ENCODE measurements at places on chromosomes 7 and 10. TPM values are rescaled to one million over a fixed set of nuclear protein-coding genes. Genes with fewer than 3 reads are reported as not detected.

GRCh38 chr7:17690030-17690429 lies 250.3 kb downstream of the SNX13 start:
- DNase-seq: no peak

DNA sequence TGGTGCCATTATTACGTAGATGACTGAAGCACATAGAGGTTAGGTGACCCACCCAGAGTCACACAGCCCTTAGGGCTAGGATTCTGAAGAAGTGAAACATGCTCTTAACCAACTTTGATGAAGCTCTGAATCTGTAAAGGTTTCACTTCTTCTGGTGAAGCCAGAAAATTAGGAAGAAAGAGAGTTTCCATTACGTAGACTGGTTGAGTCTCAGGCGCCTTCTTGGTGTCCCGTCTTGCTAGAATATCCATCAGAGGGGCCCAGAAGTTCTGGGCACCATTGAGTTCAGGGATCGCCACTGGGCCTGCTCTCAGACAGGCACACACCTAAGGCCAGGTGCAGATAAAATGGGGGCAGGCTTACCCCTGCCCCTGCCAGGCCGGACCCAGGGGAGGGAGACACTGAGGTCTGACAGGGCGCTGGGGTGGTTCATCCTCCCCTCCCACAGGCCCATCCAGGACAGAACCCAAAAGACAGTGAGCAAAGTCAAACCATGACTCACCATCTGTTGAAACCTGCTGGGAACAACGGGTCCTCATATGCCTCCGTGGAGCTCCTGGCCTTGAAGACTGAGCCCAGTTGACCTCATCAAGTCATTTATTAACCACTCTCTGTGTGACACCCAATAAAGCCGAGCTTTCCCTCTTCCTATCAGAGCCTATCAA lies 33.2 kb downstream of the DRGX start:
- no peak for DNase-seq

DNA sequence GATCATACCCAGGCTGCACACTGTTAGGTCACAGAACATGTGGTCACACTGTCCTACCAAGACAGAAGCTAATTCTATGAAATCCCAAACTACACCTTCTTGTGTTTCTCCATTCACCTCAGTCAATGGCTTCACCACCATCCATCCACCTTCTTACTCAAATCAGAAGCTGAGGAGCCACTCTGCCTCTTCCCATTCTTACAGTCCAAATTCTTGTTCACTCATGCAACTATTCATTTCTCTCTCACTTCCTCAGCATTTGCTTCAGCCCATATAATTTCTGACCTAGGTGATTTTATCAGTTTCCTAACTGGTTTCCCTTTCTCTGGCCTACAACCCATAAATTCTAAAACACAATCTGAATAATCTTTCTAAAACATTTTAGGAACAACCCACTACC lies 229.2 kb downstream of the LRRN3 start:
- no peak for DNase-seq

The HOGA1 gene
- 0.77 TPM for total RNA-seq

- no peak for DNase-seq
Observed at GRCh38 chr7:147265528-147265927, 1148.9 kb downstream of the CNTNAP2 start.

- no peak for DNase-seq
Observed at GRCh38 chr10:13685885-13686284, 99.1 kb downstream of the PRPF18 start.

- no peak for DNase-seq
Observed at GRCh38 chr7:154905146-154905545, 97.8 kb downstream of the PAXIP1 start.

DNA sequence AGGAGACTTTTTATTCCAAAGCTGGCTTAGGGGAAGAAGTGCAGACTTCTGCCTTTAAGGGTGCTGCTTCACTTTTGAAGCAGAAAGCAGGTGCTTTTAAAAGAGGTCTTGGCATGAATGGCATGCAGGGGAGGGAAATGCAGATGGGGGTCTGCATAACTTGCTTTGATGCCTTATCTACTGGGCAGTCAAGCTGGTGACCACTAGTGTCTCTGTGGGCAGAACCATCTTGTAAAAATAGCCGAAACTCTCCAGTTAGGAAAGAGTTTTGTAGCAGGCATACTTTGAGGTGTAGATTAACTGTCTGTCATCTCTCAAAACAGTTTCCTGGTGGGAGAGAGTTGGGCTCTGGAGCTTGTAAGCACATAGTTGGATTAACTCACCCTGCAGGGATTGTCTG lies 9.9 kb upstream of the CTNNA3 start:
- DNase-seq: no peak

DNA sequence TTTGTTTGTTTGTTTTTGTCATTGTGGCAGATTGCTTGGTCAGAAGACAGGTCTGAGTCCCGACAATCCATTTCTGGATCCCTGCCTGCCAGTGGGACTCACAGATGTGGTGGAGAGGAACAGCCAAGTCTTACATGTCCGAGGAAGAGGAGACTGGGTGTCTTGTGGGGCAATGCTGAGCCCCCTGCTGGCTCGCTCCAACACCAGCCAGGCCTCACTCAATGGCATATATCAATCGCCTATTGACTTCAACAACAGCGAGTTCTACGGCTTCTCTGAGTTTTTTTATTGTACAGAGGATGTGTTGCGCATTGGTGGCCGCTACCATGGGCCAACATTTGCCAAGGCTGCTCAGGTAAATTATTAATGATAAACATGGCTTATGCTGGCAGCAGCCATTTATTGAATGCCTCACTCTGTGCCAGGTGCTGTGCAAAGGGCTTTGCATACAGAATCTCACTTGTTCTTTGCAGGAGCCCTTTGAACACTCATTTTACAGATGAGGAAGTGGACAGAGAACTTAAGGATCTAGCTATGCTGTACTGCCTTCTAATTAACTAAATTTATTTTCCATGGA lies 33.3 kb downstream of the COX15 start:
- no peak for DNase-seq

The ZNF746 gene
- total RNA-seq: 11.3 TPM

The LEP gene
- not detected for total RNA-seq

DNA sequence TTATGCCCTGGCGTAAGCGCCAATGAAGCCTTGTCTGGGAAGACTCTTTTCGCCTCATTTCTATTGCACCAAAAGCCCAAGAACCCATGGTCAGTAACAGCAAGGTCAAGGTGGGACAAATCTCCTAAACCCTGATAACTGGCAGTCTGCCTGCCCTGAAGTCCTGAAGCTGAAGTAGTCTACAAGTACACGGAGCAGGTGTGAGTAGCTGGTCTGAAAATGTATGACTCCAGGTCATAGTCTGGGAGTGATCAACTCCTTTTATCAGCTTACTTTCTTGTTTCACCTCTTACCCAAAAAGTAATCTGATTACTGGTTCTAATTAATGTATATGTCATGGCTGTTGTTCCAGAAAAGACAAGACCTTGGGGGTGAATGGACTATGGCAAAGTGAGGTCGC lies 107.3 kb upstream of the EFCAB10 start:
- DNase-seq: no peak

GRCh38 chr10:47230482-47230881 lies 69.5 kb upstream of the GDF10 start:
- no peak for DNase-seq

DNA sequence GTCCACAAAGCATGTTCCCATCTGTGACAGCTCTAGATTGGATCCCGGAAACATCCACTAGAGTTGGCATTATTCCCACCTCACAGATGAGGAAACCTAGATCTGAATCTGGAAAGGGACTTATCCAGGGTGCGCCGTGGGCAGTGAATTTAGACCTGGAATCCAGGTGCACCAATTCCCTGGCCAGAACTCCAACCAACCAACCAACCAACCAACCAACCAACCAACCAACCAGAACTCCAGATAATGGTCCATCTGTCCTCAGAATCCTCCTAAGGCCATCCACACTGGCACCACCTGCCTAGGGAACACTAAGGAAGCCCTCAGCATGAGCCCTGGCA lies 42.0 kb upstream of the ZMIZ1 start:
- no peak for DNase-seq

DNA sequence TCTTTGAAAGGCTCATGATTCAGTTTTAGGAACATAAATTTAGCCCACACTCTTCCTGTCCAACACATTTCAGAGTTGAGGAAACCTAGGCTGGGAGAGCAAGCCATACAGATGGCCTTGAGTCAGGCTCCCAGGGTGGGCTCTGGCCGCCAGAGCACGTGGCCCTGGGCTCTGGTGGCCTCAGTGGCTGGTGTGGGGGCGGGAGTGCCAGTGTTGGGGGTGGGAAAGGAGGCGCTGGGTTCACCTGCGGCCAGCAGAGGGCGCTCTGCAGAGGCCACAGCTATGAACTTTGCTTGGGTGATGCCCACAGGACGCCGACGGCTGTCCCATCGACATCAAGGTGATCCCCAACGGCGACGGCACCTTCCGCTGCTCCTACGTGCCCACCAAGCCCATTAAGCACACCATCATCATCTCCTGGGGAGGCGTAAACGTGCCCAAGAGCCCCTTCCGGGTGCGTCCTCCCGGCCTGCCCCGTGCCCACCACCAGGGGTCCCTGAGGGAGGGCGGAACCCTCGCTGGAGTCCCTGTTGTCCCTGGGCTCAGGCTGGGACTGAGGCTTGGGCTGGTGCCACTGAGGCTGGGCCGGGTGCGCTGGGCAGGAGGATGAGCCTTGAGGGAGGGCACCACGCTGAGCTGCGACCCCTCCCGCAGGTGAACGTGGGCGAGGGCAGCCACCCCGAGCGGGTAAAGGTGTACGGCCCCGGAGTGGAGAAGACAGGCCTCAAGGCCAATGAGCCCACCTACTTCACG lies 11.9 kb downstream of the FLNC start:
- peak; percentile 55 for DNase-seq

The NEUROD6 gene
- not detected for total RNA-seq

- peak; percentile 36 for DNase-seq
Observed at GRCh38 chr10:80046629-80047441, 31.6 kb upstream of the TMEM254 start.

GRCh38 chr10:10368951-10369576 lies 648.6 kb upstream of the CELF2 start:
- no peak for DNase-seq

The WDFY4 gene
- total RNA-seq: 0.25 TPM

GRCh38 chr10:15539262-15539661 lies 168.2 kb upstream of the FAM171A1 start:
- no peak for DNase-seq

DNA sequence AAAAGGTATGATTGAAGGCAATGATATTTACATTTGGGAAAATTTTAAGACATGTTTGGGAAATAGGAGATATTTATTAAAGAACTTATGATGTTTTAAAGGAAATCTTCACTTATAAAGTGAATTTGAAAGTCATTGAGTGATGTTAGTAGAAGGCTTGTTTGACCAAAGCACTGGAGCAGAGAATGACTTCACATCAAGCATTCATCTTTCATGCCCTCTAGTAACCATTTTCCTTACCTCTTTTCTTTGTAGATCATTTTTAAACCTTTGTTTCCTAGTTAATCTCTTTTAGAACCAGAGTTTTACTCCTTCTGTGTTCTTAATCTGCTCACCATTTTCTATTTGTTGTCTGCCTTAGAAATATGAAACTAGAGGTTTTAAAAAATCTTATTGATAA lies 111.3 kb upstream of the FOXP2 start:
- DNase-seq: no peak

The CHN2 gene
- 0.63 TPM for total RNA-seq

GRCh38 chr10:79494871-79495705 lies 17.2 kb upstream of the EIF5AL1 start:
- DNase-seq: no peak

GRCh38 chr10:33209802-33210201 lies 124.7 kb downstream of the NRP1 start:
- DNase-seq: no peak

The SLC16A9 gene
- total RNA-seq: 0.26 TPM

DNA sequence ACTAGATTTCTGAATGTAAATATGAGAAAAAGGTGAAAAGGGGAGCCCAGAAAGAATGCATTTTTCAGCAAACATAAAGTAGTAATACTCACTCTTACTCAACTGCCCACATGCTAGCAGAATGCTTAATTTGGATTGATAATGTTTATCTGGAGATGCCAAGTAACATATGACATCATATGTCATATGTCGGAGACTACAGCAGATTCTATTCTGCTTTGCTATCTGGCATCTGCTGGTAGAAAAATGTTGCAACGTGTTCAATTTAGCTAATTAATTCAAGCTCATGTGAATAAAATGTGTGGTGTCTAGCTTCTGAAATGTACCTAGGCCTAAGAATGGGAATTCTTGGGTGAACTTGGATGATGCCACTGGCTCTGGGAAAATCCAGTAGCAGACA lies 4.5 kb downstream of the BBIP1 start:
- no peak for DNase-seq

The EGR2 gene
- not detected for total RNA-seq

- peak; percentile 16 for DNase-seq
Observed at GRCh38 chr10:84613336-84614021, 285.1 kb downstream of the CCSER2 start.

- DNase-seq: no peak
Observed at GRCh38 chr7:110157631-110158362, 933.1 kb upstream of the LRRN3 start.

- DNase-seq: no peak
Observed at GRCh38 chr7:140732416-140732815, 35.9 kb downstream of the NDUFB2 start.

DNA sequence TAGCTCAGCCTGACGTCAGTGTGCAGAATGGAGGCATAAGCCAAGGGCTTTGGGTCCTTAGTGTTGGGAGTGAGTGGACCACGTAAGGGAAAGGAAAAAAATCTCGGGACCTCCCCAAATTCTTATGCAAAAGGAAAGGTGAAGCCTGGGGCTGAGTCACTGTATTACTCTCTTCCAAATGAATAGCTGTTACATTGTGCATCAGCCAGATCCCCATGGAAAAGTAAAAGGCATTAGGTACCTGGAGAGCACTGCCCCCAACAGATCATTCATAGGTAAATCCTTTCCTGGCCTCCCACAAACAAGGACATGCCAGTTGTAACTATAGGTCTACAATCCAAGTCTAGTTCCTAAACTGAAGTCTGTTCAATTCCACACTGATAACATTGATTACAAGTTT lies 170.5 kb downstream of the C1GALT1 start:
- DNase-seq: no peak
